Activated naive CD4-positive, alpha-beta T cell treated with Interleukin-2 at 50 U/mL for 16 hours (primary cell): ENCODE measurements at places on chromosomes 3 and 15.

DNA sequence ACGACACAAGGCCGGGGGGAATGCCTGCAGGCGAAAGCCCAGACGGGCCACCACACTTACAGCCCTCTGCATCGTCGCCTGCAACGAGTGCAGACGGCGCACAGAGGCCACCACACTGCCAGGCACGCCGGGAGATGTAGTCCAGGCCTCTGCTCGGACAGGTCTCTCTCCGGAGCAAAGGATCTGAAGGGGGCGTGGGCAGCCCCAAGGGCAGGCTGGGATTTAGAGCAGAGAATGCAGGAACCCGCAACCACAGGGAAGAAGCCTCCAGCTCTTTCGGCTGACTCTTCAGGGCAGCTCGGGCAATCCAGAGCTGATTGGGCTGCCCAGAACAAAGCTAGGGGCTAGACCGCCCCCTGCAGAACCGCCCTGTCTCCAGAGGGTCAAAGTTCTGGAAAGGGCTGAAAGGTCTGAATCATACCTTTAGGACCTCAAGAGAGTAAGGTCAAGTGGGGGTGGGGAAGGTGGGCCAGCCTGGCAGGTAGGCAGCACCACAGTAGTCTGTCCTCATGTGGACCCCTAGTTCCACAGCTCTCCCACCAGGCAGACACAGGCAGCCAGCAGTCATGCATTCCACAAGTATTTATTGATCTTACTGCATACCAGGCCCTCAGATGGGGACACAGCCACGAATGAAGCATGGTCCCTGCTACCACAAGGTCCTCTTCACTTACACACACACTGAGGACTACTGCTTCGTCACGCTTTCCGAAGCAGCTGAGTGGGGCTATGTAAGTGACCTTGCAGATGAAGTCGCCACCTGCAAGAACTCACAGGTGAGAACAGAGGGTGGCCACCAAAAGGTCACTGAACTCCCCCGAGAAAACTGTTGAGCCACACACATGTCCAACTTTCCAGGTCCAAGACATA is at the start of gene AMT:
Gene AMT (minus strand): TSS at position 95 of the 870 bp plus-strand sequence. CDS start 23 bp downstream, at position 72.
- no peak for DNase-seq

GRCh38 chr3:156149876-156150275 is 29.5 kb downstream of the KCNAB1 start:
- no peak for DNase-seq

- no peak for DNase-seq
These were observed 183.4 kb upstream of the GADL1 start for GRCh38 chr3:31077826-31078225.

DNA sequence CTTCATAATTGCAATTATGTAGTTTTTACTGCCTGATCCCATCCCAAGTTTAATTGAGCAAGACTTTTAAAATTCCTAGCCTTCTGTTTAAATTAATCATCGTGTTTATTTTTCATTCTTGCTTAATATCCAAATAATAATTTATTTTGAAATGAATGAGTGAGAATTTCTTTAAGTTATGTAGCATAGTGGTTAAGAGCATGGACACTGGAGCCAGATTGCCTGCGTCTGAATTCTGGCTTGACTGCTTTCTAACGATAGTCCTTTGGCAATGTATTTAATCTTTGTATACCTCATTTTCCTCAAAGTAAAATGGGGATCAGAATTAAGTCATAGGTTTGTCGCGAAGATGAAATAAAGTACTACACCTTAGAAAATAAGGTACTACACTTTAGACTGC is 71.4 kb downstream of the LRRC49 start:
- DNase-seq, result no peak

DNA sequence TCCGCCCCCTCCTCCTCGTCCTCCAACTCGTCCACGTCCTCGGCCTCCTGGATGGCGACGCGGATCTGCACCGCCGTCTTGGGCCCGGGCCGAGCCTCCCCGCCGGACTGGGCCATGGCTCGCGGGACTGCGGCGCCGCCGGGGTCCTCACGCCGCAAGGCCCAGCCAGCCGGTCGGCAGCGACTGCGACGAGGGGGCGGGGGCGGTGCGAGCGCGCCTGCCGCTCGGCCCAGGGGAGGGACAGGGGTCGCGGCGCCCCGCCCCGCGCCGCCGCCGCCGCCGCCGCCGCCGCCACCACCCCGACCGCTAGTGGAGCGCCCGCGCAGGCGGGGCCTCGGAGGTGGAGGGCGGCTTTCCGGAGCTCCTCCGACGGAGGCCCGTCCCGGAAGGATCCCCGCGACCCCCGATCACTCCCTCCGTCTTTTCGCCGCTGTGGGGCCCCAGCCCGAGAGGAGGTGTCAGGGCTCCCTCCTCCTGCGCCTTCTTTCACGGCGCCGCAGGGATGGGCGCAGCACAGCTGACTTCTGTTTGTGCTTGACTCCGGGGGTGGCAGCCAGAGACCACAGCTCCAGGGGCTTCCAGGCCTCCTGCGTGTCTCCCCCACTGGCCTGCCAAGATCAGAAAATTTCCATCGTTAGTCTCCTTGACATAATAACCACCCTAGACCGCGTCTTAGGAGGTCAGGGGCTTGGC is at the start of gene LARP6:
Gene LARP6 (minus strand): TSS at position 185 of the 693 bp plus-strand sequence. CDS start 69 bp downstream, at position 116.
- DNase-seq, result peak; percentile 8

DNA sequence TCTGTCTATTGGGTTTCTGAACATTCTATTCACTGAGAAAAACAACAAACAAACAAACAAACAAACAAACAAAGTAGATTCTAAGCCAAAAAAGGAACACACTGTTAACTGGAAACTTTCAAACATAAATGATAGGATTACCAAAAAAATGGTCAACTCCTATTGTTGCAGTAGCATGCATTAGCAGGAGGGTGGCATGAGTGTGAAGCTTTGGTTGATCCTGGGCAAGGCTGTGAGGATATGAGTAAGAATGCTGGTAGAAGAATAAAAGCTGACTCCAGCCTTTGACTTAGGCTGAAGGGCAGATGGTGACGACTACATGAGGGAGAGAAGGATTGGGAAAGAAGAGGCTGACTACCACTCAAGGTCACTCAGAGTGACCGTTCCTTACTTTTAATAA is 810.3 kb downstream of the VGLL3 start:
- DNase-seq, result no peak

GRCh38 chr3:170738766-170739165 is 131.2 kb downstream of the RPL22L1 start:
- no peak for DNase-seq

GRCh38 chr3:4597208-4597985 is 104.2 kb downstream of the ITPR1 start:
- no peak for DNase-seq

- DNase-seq, result no peak
These were observed 82.0 kb downstream of the NR2E3 start for GRCh38 chr15:71892335-71892734.

- no peak for DNase-seq
These were observed 243.2 kb upstream of the LRRN1 start for GRCh38 chr3:3556078-3556477.

GRCh38 chr3:61892891-61893290 is 331.5 kb downstream of the PTPRG start:
- no peak for DNase-seq

GRCh38 chr3:179840985-179841384 is 188.1 kb downstream of the USP13 start:
- no peak for DNase-seq

DNA sequence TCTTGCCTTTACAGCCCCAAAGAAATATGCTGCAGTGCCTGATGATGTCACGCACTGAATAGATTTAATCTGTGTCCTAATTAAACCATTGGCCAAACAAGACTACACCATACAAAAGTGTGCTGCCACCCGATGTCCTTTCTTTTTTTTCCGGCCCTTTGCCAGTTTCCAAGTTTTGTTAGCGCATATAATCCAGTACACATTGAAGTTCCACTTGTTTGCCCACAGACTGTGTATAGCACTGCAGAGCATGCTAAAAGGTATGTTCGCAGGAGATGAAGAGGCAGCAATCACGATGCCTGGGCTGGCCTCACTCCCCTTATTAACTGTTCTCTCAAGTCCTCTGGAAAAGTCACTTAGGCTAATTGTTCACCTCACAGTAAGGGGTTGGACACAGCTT is 26.8 kb downstream of the MRPS25 start:
- no peak for DNase-seq

GRCh38 chr15:97747342-97747741 is 213.2 kb upstream of the ARRDC4 start:
- no peak for DNase-seq

DNA sequence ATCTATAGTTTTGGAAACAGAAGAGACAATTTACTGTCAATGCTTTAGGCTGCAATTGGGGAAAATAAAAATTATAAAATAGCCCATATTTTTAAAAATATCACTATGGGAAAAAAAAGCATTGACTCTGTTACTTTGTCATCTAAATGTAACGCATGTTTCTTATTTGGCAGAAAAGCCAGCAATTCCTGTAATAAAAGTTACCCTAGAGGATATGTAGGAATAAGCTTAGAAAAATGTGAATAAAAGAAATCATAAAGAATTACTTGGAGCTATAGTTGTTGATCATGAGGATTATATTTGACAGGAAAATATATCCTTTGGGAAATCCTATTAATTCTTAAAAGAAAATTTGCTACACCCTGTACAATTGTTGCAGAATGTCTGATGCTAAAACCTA is 515.4 kb upstream of the IL12A start:
- no peak for DNase-seq

DNA sequence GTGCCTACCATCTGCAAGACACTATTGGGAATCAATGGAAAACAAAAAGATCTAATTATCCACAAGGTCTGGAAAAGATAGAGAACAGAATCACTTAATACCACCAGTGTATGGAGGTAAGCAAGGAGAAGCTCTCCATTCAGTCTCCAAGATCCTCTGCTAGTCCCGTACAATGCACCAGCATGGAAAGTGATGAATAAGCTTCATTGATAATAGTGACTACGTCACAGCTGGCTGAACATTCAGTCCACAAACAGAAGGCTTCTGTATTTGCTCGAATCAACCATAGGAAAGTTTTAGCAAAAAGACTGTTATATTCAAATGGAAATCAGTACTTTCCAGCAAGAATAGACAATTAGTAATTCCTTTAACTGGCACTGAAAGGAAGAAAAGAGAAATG is 42.9 kb downstream of the IGSF11 start:
- DNase-seq, result no peak

GRCh38 chr3:133387341-133387740 is 12.5 kb upstream of the BFSP2 start:
- DNase-seq, result no peak

GRCh38 chr3:87624860-87625259 is 348.5 kb upstream of the POU1F1 start:
- DNase-seq, result no peak

GRCh38 chr3:6249679-6250078 is 611.2 kb upstream of the GRM7 start:
- DNase-seq, result no peak

DNA sequence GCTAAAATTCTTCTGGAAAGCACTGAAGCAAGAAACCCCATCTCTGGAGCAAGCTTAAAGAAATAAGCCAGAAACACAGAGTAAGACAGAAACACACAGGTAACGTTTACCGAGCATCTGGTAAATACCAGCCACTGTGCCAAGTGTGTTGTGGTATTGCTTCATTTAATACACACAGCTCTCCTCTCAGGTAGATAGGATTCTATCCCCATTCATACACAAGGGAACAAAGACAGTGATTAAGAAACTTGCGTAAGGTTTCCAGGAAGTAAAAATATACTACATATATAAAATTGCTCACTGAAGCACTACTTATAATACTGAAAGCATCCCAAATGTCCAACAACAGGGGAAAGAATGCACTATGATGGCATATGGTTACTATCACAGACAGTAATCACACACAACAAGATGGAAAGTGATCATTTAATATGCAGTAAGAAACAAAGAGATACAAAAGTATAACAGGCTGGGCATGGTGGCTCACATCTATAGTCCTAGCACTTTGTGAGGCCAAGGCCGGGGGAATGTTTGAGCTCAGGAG is 27.5 kb downstream of the TAMM41 start:
- no peak for DNase-seq

DNA sequence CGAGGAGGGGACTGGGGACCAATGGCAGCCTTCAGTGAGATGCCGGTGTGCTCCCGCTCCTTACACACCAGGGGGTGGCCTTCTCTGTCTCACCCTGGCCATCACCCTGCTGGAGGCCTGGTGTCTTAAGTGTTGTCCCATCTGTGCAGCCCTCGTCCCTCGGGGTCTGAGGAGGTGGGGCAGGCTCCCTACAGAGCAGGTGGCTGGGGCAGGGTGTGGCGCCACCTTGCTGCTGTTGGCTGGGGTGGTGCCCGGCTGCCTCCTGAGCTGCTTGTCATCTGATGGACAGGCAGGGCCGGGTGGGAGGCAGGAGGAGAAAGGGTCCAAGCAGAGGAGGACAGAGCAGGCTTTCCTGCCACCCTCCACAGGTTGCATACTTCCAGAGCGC is 25.9 kb downstream of the PTPN23 start:
- no peak for DNase-seq

GRCh38 chr3:162487138-162487537 is 990.5 kb downstream of the OTOL1 start:
- no peak for DNase-seq

DNA sequence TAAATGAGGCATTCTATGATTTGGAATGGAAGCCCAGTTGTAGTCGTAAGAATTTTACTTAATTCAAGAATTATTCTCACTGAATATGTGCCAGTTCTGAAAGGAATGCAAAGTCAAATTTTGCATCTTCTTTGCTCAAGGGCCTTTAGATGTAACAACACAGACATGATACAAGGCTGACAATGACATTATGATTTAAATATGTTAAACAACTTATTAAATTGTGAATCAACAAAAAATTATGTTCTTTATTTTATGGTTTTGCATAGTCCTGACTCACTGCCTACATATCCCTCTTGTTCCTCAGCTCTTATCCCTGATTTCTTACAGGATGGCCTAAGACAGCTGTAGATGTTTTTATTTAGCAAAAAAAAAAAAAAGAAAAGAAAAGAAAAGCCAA is 170.9 kb upstream of the NR2E3 start:
- DNase-seq, result no peak

DNA sequence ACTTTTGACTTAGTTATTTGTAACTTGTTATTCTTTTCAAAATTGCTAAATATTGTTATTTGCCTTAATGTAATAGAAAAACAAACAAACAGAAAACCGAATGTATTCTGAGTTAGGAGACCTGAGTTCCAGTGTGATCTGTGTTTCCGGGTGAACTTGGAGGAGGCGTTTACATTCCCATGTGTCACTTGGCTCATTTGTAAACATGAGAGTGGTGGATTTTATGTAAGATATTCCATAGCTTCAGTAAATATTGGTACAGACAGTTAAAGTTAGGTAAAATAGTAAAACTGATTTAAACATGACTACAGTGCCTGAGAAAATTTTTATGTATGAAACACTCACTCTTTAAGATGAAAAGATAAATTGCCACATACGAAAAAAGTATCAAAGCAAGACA is 287.3 kb upstream of the POU1F1 start:
- no peak for DNase-seq

- no peak for DNase-seq
These were observed 69.5 kb downstream of the HERC1 start for GRCh38 chr15:63764124-63764803.

- no peak for DNase-seq
These were observed 23.8 kb upstream of the CNTN6 start for GRCh38 chr3:1068985-1069384.
